Right renal pelvis (tissue), 4 donors: ENCODE measurements at places on chromosomes 12 and 14.

GRCh38 chr12:52832451-52832850, 1.7 kb downstream of the KRT79 start:
- no peak for DNase-seq

- DNase-seq, result no peak
These were observed 122.0 kb upstream of the CCND2 start for GRCh38 chr12:4151362-4152121.

GRCh38 chr12:115335594-115335993, 651.6 kb upstream of the TBX3 start:
- no peak for DNase-seq

- no peak for DNase-seq
These were observed 25.2 kb upstream of the KLHL42 start for GRCh38 chr12:27754795-27755194.

- DNase-seq, result no peak
These were observed 169.8 kb downstream of the CAPZA3 start for GRCh38 chr12:18907728-18908127.

DNA sequence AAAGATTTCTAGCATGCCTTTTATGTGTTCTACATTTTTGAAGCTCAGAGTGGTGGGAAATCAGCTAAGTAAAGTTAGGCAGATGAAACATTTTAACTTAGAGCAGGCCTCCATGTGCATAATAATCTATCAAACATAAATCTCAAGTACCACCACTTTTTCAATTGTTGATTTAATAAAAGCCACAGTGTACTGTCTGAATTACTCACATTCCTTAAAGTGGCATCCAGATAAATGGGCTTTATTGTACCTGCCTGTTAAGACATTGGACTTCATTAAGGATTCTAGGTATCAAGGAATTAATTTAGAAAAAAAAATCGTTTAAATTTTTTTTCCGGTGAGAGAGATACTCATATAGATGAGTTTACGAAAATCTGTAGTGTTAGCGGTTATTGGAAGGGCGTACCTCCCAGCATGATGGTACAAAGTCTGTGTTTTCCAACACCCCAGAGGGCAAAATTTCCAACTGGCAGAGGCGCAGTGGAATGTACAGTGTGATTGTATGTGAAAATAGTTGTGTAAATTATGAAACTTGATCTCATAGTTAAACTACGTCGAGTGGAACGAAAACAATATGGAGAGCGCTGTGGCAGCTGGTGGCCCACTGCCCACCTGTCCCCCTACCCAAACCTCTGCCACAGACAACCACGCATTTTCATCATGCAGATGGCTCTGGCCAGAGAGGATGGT, 25.0 kb downstream of the ELK3 start:
- no peak for DNase-seq

DNA sequence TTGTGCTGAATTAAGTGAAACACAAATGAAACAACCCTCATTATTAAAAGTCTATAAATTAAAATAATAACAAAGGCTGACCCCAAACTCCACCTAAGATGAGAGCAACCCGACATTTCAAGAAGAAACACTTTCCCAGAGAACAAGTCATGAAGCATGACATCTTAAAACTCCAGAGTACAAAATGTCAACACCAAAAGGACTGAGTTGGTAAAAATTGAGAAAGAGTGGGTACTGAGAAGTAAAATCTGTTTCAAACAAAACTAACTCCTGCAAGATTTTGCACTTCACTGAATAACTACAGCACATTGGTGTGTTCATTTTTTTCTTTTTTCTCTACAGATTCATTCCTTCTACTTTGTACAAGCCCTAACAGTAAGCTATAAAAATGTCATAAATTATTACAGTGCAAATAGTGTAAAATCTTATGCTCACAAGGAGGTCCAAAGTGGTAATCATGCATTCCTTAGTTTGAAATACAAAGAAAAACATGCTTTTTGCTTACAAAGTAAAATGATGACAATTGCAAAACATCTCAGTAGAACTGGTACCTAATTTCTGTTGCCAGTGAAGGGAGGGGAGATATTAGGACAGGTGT, 31.8 kb downstream of the SLC35F4 start:
- DNase-seq, result no peak

GRCh38 chr14:26004342-26004741, 593.5 kb downstream of the NOVA1 start:
- DNase-seq, result no peak

DNA sequence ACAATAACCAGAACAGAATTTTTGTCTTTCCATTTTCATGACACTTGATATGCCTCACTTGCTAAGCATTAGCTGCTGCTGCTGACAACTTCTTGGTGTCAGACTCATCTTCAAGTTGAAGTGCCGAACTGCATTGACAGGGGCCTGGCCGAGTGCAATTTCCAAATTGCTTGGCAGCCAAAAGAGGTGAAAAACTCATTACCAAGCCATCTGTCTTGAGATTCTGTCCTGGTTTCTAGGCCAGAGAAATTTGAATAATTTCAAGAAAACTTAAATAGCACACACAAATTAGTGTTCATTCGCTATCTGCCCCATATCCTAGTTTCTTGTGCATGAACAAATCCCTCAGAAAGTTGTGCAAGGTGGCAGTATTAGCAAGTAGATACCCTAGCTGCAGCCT, 165.3 kb upstream of the RASSF8 start:
- DNase-seq, result no peak

- DNase-seq, result no peak
These were observed 91.9 kb upstream of the BCL2L14 start for GRCh38 chr12:11978726-11979384.
